ENCODE measurements at places on chromosomes 2 and 18.

DNA sequence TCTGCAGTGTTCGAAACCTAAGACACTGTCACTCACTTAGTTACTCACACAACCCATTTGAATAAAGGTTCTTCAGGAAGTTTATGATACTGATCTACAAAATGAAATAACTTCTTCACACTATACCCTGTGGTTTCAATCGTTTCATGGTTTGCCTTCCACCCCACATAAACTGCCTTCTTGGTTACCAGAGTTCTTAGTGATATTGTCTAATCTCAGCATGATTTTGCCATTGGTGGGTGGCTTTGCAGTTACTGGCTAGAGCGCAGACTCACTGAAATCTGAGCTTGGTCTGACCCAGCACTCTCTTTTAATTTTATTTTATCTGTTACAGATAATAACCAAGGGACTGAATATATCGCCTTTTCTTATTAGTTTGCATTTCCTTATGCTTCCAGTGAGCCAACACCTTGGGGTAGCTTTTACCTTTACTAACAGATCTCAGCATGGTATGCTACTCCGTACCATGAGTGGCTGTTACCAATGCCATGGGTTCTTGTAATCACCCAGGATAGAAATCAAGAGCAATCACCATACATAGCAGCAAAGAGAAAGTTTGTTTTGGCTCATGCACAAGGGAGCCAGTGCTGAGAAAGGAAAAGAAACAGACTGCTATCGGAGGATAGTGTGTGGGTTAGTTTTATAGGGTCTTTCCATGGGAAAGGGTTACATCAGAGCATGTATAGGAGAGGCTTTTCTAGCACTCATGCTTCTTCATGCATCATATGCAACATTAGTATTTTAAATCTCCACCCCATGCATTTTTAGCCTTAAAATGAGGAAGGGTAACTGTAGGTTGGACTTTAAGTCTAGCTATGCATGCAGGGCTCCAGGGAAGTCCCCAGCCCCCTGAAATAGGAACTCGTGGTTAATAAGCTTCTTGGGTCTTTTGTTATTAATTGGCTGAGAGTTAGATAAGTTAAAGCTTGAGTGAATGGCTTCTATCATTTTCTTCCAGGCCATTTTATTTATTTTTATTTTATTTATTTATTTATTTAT, 33.3 kb downstream of the ANXA4 start:
- no peak for DNase-seq

GRCh38 chr2:215565897-215566296, 130.0 kb upstream of the FN1 start:
- no peak for DNase-seq

DNA sequence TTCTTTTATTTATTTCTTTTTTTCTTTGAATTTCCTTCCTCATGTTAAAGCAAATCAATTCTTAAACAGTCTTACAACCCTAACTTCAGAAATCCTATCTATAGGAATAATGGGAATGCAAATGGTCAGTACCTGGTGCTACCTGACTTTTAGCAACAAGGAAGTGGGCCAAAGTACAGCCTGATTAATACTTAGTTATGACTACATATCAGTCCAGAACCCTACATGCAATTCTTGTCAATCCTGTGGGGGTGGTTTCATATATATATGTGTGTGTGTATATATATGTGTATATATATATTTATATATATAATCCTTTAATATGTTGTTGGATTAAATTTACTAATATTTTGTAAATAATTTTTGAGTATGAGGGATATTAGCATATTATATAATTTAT, 14.8 kb upstream of the TRAPPC8 start:
- DNase-seq = no peak

DNA sequence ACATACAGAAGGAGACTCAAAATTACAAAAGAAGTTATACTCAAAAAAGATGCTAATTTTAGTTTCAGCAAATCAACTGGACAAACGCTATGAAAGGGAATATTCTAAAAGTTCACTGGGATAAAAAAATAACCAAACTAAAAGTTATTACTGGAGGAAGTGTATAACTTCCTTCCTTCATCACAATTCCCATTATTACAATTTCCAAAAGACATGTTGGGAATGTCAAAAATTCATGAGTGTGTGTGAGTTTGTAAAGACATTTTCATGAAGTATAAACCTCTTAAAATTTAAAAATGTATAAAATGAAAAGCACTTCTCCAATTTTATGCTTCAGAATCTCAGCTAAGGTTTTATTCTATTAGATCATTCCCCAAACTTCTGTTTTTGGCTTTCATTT, 67.8 kb downstream of the MERTK start:
- DNase-seq = no peak

- DNase-seq = no peak
Measured at GRCh38 chr18:79642626-79643025, 37.0 kb upstream of the CTDP1 start.

DNA sequence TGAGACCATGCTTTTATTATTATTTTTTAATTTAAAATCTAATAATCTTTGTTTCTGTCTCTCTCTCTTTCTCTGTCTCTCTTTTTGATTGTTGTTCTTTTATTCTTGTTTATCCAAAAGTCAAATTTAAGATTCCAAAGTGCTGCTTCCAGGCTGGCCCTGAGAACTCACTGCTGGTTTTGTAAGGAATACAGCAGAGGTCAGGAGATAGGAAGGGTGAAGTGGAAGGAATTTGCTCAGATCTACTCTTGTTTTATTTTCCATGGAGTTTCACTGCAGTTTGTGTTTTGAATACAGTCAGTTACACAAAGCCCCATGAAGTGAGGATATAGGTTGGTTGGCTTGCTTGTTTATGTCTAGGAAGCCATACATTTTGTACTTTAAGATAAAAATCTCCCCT, 168.1 kb downstream of the MIB1 start:
- no peak for DNase-seq

DNA sequence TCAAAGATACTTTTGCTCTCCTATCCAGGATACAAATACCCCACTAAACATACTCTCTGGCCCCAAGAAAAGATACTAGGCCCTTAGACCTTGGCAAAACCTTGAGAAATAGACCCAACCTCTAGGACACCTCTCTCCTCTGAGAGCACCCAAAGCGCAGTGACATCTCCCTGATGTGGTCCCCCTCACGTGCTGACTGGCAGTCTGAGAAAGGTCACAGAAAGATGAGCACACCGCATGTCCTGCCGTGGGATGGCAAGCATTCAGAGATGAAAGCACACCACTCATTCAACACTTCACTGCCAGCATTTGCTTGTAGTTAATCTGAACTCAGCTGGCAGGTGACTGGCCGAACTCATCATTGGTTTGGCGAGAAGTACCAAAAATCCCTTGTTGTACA, 6.1 kb upstream of the TBC1D8 start:
- DNase-seq = no peak

DNA sequence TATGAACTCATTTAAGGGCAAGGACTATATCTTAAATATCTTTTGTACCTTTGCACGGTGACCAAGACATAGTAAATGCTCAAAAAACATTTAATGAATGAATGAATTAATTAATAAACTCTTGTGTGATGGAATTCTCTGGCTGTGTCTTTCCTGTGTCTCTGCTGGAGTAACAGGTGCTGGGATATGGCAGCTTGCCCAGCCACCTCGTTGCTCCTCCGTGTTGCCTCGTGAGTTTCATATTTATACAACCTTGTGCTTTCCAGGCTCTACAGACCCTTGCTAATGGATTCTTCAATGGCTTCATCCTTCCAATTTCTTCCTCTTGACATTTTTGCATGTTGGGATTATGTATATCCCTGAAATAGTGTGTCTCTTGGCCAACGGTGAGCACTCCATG, 30.4 kb downstream of the CTAGE1 start:
- DNase-seq = no peak
